ENCODE measurements at places on chromosomes 3 and 15. TPM values are rescaled to one million over a fixed set of nuclear protein-coding genes. Genes with fewer than 3 reads are reported as not detected.

DNA sequence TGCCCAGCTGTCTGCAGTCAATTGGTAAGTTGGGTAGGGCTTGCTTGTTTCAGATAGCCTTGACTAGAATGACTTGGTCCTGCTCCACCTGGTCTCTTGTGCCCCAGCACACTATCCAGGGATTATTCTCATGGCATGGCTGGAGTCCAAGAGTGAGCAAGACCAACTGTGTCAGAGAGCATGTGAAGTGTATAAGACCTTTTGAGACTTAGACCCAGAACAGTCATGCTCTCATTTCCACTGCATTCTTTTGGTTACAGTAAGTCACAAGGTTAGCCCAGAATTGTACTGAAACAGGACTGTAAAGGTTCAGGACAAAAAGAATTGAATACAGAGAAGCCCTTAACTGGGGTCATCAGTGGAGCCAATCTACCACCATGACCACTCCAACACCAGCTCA, 650.8 kb upstream of the ADAMTS9 start:
- DNase-seq, result peak; percentile 13

DNA sequence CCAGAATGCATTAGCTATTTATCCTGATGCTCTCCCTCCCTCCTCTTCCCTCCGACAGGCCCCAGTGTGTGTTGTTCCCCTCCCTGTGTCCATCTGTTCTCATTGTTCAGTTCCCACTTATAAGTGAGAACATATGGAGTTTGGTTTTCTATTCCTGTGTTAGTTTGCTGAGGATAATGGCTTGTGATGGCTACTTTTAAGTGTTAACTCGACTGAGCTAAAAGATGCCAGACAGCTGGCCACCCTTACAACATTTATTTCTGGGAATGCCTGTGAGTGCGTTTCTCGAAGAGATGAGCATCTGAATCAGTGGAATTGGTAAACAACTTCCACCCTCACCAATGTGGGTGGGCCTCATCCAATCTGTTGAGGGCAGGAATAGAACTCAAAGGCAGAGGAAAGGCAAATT, 24.7 kb upstream of the TM2D3 start:
- DNase-seq, result no peak

DNA sequence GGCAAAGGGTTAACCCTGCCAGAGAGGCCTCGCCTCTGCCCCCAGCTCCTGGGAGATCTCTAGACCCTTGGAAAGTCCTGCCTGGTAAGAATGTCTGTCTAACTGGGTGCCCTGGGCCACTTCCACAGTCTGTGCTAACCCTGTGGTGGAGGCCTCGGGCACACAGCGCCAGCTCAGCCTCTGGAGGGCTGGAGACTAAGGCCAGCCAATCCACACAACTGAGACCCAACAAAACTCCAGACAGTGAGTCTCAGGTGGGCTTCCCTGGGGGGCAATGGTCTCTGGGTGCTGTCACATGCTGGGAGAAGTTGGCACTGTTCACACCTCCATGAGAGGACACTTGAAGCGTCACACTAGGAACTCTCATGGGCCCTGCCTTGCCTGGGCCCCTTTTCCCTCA, 19.5 kb downstream of the ZXDC start:
- DNase-seq, result no peak

GRCh38 chr3:117998071-117998470, 1036.6 kb downstream of the IGSF11 start:
- DNase-seq, result no peak

- no peak for DNase-seq
Observed at GRCh38 chr3:113571360-113571759, 39.0 kb downstream of the SIDT1 start.

DNA sequence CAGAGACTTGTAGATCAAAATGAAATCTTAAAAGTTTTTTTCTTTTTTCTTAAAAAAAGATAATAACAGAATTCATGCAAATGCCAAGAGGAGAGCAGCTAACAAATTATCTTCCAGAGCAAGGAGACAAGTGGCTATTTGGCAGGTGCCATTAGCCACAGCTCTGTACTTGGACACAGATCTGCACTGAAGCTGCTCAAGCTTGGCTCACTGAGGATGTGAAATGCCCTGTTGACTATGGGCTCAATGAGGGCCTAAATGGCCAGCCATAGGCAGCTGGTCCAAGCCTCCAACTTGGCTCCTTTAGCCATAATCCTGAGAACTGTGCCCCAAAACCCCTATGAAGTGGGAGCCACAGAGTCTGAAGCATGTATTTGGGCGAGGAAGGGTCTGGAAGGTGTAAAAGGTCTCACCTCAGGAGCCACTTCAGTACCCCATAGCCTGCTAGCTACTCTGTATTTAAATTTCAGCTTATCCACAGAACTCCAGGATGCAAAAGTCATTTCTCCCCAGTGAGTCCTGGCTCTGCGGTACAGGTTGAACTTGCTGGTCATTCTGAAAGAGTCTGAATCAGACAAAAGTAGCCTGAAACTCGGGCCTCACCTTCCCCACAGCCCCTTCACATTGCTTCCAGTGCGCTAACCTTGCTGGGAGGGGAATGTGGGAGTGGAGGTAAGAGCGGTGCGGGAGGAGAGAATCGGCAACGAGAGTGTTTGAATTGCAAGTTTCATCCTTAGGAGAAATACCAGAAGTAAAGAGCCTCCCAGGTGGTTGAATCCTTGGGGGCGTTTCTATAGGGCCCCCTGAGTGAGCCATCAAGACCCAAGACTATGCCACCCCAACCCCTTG, 48.0 kb downstream of the ZIC4 start:
- no peak for DNase-seq

RFT1 gene
- total RNA-seq, result 25.5 TPM

GRCh38 chr15:95059346-95059905, 828.1 kb downstream of the MCTP2 start:
- DNase-seq, result no peak

GRCh38 chr3:151312972-151313371, 3.6 kb downstream of the GPR87 start:
- no peak for DNase-seq

All from dermis blood vessel endothelial cell (primary cell).